ENCODE measurements at places on chromosomes 11 and 22.
A peak's percentile ranks its signal among the peaks of the same experiment; 100 is the strongest.

GRCh38 chr22:23072077-23072910, 2.0 kb downstream of the GNAZ start:
- no peak overlapping the region for H3K27ac ChIP-seq
- H3K27me3 ChIP-seq = peaks cover 15% of the 10 kb centered on the region
- no peak overlapping the region for H3K4me3 ChIP-seq
- peaks cover 13% of the 10 kb centered on the region for H3K4me1 ChIP-seq
- H3K36me3 ChIP-seq = no peaks in the 10 kb centered on the region

- peaks cover 21% of the 10 kb centered on the region for H3K27me3 ChIP-seq
- DNase-seq = peak; percentile 29
- no peaks in the 10 kb centered on the region for H3K36me3 ChIP-seq
Measured at GRCh38 chr11:114060392-114061047, 1.0 kb downstream of the ZBTB16 start.

DNA sequence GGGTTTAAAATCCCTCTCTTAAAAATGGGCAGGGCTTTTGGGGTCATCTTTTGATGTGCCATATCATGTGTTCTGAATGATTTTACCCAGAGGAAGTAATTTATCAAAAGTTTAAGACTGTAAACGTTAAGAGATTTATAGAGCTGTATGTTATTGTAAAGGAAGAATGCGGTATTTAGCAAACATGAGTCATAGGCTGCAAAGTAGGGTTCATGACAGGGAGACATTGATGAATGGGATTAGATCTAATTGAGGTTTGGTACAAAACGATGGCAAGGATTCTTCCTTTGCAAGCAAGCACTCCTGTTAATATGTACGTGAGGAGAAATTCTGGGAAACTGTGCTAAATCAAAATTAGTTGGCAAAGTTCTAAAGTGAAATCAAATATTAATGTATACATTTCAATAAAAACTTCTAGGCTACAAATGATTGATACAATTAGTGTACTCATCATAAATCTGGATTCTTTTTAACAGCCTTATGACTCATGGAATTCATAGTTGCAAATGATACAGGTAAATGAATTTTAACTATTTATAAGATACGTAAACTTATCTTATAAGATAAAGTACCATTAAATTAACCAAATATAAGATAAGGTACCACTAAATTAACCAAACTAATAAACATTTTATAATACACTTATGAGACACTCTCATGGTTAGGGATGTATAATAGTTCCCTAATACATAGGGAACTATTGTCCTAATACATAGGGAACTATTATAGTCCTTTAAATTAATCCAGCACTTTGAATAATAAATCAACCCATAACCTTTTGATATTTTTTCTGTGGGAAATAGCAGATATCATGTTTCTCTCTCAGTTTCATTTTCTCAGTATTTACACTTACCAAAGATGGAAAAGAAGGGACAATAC, 58.4 kb downstream of the KIF18A start:
- peaks cover 6% of the 10 kb centered on the region for H3K4me1 ChIP-seq
- H3K27ac ChIP-seq = no peak overlapping the region
- H3K27me3 ChIP-seq = no peaks in the 10 kb centered on the region
- DNase-seq = no peak

GRCh38 chr11:36215693-36216060, 73.5 kb downstream of the COMMD9 start:
- no peak overlapping the region for H3K27ac ChIP-seq
- peaks cover 22% of the 10 kb centered on the region for H3K27me3 ChIP-seq
- no peaks in the 10 kb centered on the region for H3K4me1 ChIP-seq
- no peak for DNase-seq
- H3K4me3 ChIP-seq = no peak overlapping the region
- peaks cover 2% of the 10 kb centered on the region for H3K36me3 ChIP-seq

DNA sequence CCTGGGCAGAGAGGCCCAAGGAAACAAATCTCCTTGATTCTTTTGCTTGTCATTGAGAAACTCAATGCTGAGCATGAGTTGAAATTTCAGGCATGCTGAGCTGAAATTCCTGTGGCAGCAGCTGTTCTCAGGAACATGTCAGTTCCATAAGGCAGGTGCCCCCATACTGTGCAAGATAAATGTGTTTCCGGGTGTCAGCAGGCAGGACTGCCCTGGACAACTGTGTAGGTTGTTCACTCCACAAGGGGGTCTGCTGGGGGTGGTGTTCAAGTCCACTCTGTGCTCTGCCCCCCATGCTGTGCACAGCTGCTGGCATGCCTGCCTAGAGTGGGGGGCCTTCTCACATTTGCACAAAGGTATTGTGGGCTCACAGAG, 133.7 kb downstream of the CTTN start:
- no peaks in the 10 kb centered on the region for H3K4me1 ChIP-seq
- DNase-seq = no peak
- no peaks in the 10 kb centered on the region for H3K36me3 ChIP-seq
- no peak overlapping the region for H3K27ac ChIP-seq
- H3K4me3 ChIP-seq = no peak overlapping the region
- H3K27me3 ChIP-seq = peaks cover 11% of the 10 kb centered on the region

- no peak overlapping the region for H3K4me3 ChIP-seq
- peaks cover 4% of the 10 kb centered on the region for H3K36me3 ChIP-seq
- no peak overlapping the region for H3K27ac ChIP-seq
- H3K27me3 ChIP-seq = peaks cover 40% of the 10 kb centered on the region
- DNase-seq = no peak
Measured at GRCh38 chr11:10680956-10681487, 12.5 kb downstream of the IRAG1 start.

GRCh38 chr22:44424867-44425693, 73.0 kb downstream of the RTL6 start:
- DNase-seq = no peak
- H3K27me3 ChIP-seq = peaks cover 34% of the 10 kb centered on the region
- H3K36me3 ChIP-seq = no peaks in the 10 kb centered on the region

- H3K27ac ChIP-seq = no peak overlapping the region
- DNase-seq = no peak
- peaks cover 27% of the 10 kb centered on the region for H3K27me3 ChIP-seq
Measured at GRCh38 chr11:102666331-102666957, 39.1 kb downstream of the MMP27 start.

DNA sequence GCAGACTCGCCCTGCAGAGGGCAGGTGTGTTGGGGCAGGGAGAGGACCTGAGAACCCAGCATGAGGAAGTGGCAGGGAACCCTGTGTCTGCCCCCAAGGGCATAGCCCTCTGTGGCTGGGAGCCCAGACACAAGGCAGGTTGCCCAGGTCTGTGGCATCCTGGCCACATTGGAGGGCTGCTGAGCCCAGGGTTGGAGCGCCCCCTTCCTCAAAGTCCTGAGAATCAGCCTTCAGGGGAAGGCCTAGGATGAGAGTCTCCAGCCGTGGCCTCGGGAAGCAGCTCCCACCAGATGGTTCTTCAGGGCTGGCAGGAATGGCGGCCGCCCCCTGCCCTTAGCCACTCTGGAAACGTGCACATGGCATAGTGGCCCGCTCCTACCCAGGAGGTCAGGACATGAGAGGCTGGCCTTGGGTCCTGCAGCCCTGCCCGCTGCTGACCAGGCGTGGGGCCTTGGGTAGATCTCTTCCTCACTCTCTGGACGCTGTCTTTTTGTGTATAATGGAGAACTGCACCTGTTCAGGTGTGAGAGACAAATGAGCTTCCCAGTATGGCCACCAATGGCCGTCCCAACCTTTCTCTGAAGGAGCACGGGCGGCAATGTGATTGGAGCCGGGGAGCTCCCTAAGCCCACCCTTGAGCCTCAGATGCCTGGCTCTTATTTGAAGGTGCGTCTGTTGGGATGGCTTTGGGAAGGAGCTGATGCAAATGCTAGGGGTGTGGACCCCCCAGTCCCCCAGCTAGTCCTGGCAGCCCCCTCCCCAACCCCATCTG, 4.6 kb upstream of the CDC42BPG start:
- H3K27ac ChIP-seq = peak overlapping the region; percentile 98
- H3K4me3 ChIP-seq = no peak overlapping the region
- peaks cover 50% of the 10 kb centered on the region for H3K4me1 ChIP-seq
- no peak for DNase-seq
- H3K36me3 ChIP-seq = no peaks in the 10 kb centered on the region

GRCh38 chr11:118868659-118869058, 15.0 kb upstream of the CXCR5 start:
- no peaks in the 10 kb centered on the region for H3K27me3 ChIP-seq
- peak overlapping the region; percentile 47 for H3K27ac ChIP-seq
- no peak for DNase-seq
- peaks cover 28% of the 10 kb centered on the region for H3K4me1 ChIP-seq
- H3K36me3 ChIP-seq = no peaks in the 10 kb centered on the region
- H3K4me3 ChIP-seq = no peak overlapping the region

DNA sequence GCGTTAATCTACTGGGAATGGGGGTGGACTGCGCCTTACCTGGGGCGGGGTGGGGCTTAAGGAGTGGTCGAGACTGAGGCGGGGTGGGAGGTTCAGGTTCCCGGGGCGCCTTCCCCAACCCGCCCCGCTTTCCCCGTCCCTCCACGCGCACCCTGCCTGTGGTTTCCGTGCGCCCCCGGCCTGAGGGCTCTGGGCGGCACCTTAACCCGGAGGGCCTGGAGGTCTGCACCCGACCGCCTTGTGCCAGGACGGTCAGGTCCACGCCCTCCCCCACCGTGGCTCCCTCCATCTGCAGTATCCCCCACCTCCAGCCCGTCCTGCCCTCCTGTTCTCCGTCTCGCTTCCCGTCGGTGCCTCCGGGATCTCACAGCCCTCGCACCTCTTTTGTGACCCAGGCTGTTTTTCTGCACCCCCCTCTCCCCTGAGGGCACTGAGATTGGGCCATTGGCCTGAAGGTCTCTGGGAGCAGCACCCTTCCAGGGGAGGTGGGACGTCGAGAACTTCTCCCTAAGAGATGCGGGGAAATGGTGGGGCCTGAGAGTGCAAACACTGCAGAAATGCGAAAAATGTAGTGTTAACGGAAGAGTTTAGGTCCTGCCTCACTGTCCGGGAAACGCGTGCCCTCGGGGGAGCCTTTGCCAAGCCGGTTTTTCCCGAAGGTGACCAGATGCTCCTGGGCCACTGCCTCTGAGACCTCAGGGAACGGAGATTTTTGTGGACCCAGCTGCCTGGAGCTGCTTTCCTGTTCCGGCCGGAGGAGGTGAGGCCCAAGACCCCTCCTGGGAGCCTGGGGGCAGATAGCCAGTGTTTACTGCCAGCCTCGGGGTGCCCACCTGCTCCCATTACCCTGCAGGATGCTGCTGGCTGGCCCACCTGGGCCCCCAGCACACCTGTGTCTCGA, 1.2 kb upstream of the ASCL2 start:
- no peaks in the 10 kb centered on the region for H3K36me3 ChIP-seq
- peaks cover 8% of the 10 kb centered on the region for H3K4me1 ChIP-seq
- no peak overlapping the region for H3K27ac ChIP-seq
- DNase-seq = no peak

DNA sequence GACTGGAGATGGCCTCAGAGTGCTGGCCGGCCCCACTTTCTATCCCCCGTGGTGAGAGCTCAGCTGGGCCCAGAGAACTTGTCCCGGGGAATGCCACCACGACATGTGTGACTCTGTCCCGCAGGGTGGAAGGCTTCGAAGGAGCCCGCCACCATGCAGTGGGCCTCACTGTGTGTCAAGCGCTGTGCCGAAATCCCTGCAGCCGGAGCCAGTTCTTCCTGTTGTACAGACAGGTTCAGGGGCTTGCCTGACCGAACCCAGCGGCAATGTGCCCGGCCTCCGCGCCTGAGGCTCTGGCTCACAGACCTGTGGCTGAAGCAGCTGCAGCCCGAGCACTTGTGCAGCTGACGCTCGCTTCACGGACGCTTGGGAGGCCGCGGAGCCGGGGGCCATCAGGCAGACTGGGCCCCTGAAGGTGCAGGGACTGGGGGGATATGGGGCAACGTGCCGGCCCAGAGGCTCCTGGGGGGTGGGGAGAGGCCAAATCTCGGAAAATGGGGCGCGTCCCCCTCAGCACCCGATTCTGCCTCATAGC, 650 bp downstream of the PPM1F start:
- DNase-seq = no peak
- H3K27me3 ChIP-seq = no peaks in the 10 kb centered on the region
- no peak overlapping the region for H3K27ac ChIP-seq
- peak overlapping the region; percentile 85 for H3K4me3 ChIP-seq
- peaks cover 16% of the 10 kb centered on the region for H3K4me1 ChIP-seq
- no peaks in the 10 kb centered on the region for H3K36me3 ChIP-seq

- no peak overlapping the region for H3K4me3 ChIP-seq
- no peaks in the 10 kb centered on the region for H3K4me1 ChIP-seq
- peaks cover 3% of the 10 kb centered on the region for H3K36me3 ChIP-seq
- H3K27me3 ChIP-seq = no peaks in the 10 kb centered on the region
Measured at GRCh38 chr22:28759861-28760560, 12.5 kb upstream of the CCDC117 start.

- peaks cover 10% of the 10 kb centered on the region for H3K36me3 ChIP-seq
- H3K4me3 ChIP-seq = no peak overlapping the region
- no peak overlapping the region for H3K27ac ChIP-seq
- no peaks in the 10 kb centered on the region for H3K27me3 ChIP-seq
- peaks cover 30% of the 10 kb centered on the region for H3K4me1 ChIP-seq
- no peak for DNase-seq
Measured at GRCh38 chr22:50446708-50447575, 27.9 kb downstream of the SBF1 start.

GRCh38 chr11:97574976-97575665, 1185.3 kb downstream of the JRKL start:
- H3K27ac ChIP-seq = no peak overlapping the region
- H3K4me3 ChIP-seq = no peak overlapping the region
- H3K36me3 ChIP-seq = no peaks in the 10 kb centered on the region
- no peaks in the 10 kb centered on the region for H3K27me3 ChIP-seq
- no peaks in the 10 kb centered on the region for H3K4me1 ChIP-seq
- DNase-seq = no peak

DNA sequence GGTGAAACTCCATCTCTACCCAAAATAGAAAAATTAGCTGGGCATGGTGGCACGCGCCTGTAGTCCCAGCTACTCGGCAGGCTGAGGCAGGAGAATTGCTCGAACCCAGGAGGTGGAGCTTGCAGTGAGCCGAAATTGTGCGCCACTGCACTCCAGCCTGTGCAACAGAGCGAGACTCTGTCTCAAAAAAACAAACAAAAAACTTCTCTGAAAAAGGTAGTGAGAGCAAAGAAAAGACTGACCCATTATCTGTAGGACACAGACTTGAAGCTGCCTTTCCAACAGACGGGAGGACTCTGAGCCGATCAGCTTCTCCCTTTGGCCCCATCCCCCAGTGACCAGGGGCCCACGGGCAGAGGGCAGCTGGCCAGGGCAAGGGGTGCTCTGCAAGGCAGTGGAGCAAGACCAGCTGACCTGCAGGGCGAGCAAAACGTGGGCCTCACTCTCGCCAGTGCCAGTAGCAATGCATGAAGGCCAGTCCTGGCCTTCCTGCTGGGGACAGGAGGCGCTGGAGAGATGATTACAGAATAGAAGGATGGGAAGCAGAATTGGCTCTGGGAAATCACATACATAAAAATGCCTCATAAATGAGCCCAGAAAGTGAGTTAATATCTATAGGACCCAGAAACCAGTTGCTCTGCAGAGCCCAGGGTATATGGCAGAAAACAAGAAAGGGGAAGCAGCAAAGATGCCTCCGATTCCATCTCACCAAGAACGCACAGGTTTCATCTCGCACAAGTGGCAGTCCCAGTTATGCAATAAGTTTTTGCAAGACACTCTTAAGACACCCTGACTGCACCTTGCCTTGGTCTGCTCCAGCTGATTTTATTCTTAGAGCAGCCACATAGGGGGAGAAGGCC, 2.8 kb downstream of the EHD1 start:
- H3K27me3 ChIP-seq = no peaks in the 10 kb centered on the region
- H3K27ac ChIP-seq = peak overlapping the region; percentile 97
- DNase-seq = no peak
- peak overlapping the region; percentile 97 for H3K4me3 ChIP-seq
- peaks cover 71% of the 10 kb centered on the region for H3K4me1 ChIP-seq
- H3K36me3 ChIP-seq = peaks cover 13% of the 10 kb centered on the region
